ENCODE measurements at places on chromosomes 16 and 17. TPM values are rescaled to one million over a fixed set of nuclear protein-coding genes. Genes with fewer than 3 reads are reported as not detected.
A peak's percentile ranks its signal among the peaks of the same experiment; 100 is the strongest.

The SLC22A31 gene
- 2.3 TPM for total RNA-seq

The MMP28 gene
- not detected for total RNA-seq

The DVL2 gene
- total RNA-seq = 71.1 TPM

The NAA60 gene
- 31.4 TPM for total RNA-seq

The HSD3B7 gene
- 2.9 TPM for total RNA-seq

The SLC47A1 gene
- not detected for total RNA-seq

The CHTF18 gene
- 141 TPM for total RNA-seq

DNA sequence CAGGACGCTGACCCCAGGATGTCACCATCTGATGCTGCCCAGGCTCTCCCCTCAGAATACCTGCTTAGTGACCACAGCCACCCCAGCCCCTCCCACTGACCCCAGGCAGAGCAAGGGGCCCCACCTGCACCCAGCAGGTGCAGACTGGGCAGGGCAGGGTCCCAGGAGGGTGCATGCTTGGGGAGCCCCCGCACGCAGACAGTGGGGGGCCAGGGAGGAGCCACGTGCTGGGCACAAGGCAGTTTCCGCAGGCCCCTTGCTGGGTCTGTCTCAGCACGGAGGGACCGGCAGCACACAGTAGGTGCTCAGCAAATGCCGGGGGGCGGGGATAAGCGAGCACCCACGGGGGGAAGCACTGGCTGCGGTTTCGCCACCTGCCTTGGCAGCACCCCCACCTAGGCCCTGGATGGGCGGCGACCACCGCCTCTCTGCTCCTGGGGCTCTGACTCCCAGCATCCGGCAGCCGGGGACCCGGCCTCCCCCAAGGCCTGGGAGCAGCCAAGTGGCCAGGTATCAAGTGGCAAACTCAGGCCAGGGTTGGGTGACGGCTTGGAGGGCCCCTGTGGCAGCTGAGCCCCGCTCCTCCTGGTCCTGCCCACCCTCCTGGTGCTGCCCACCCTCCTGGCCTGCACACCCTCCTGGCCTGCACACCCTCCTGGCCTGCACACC, 18.7 kb upstream of the SSTR5 start:
- no peak overlapping the region for H3K4me3 ChIP-seq
- H3K36me3 ChIP-seq = no peaks in the 10 kb centered on the region
- no peaks in the 10 kb centered on the region for H3K27me3 ChIP-seq
- no peak for DNase-seq
- no peak overlapping the region for H3K27ac ChIP-seq

GRCh38 chr17:50861822-50862528, 4.2 kb downstream of the TOB1 start:
- no peak for DNase-seq
- H3K4me3 ChIP-seq = no peak overlapping the region
- peaks cover 25% of the 10 kb centered on the region for H3K4me1 ChIP-seq
- H3K36me3 ChIP-seq = peaks cover 22% of the 10 kb centered on the region
- H3K27ac ChIP-seq = no peak overlapping the region

GRCh38 chr16:13805951-13806350, 114.0 kb upstream of the ERCC4 start:
- no peak for DNase-seq
- no peak overlapping the region for H3K4me3 ChIP-seq

DNA sequence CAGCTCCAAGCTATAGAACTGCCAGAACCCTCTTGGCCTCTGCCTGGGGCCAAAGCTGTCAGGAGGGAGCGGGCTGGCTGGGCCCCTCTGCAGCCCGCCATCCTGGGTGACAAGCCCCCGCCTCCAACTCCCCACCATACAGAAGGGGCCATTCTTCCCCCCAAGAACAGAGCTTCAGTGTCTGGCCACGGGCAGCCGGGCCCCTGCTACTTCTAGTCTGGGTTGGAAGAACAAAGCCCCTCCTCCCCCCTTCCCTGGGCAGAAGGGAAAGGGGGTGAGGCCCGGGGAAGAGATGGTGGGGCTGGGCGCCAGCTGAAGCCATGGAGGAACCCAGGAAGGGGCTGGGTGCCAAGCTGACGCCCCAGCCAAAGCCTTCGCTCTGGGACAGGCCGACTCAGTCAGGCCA, 9.0 kb downstream of the NAT9 start:
- no peaks in the 10 kb centered on the region for H3K27me3 ChIP-seq
- H3K36me3 ChIP-seq = peaks cover 30% of the 10 kb centered on the region
- H3K4me3 ChIP-seq = no peak overlapping the region
- peak overlapping the region; percentile 20 for H3K27ac ChIP-seq
- DNase-seq = no peak

GRCh38 chr17:83053739-83054451, 25.5 kb upstream of the METRNL start:
- H3K27me3 ChIP-seq = no peaks in the 10 kb centered on the region
- peak overlapping the region; percentile 10 for H3K4me3 ChIP-seq
- peaks cover 16% of the 10 kb centered on the region for H3K4me1 ChIP-seq
- peaks cover 4% of the 10 kb centered on the region for H3K36me3 ChIP-seq
- peak overlapping the region; percentile 15 for H3K27ac ChIP-seq

GRCh38 chr16:66701516-66701915, 5.0 kb upstream of the CMTM4 start:
- peaks cover 5% of the 10 kb centered on the region for H3K4me1 ChIP-seq
- no peak overlapping the region for H3K4me3 ChIP-seq
- H3K27me3 ChIP-seq = peaks cover 35% of the 10 kb centered on the region
- H3K36me3 ChIP-seq = no peaks in the 10 kb centered on the region
- H3K27ac ChIP-seq = no peak overlapping the region

DNA sequence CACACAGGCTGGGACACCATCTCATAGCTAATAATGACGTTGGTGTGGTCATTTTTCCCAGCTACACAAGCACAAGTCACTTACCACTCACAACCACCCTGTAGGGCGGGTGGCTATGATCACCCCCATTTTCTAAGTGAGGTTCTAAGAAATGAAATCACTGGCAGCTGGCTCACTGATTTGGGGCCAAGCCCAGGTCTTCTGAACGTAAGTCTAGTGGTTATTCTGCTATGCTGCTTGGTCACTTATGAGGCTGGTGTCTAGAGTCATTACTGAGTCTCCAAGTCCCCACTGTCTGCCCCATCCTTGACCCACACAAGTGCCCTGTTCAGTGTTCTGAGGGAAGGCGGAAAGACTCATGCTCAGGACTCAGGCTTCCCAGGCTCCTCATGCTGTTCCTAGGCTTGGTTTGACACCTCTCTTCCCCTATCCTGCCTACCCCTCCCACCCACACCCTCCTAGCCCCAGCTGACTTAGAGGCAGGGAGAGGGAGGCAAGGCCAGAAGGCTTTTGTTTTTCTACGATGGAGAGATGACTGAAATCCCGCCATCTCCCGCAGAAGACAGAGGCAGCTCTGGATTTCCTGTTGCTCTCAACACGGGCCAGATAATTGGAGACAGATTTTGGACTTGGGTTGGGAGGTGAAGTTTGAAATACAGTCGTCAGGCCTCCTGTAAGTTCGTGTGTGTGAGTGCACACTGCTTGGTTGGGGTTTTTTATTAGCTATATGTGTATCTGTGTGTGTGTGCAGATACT, 32.2 kb downstream of the FZD2 start:
- no peak overlapping the region for H3K27ac ChIP-seq
- no peak overlapping the region for H3K4me3 ChIP-seq
- no peaks in the 10 kb centered on the region for H3K27me3 ChIP-seq
- DNase-seq = no peak
- no peaks in the 10 kb centered on the region for H3K4me1 ChIP-seq

DNA sequence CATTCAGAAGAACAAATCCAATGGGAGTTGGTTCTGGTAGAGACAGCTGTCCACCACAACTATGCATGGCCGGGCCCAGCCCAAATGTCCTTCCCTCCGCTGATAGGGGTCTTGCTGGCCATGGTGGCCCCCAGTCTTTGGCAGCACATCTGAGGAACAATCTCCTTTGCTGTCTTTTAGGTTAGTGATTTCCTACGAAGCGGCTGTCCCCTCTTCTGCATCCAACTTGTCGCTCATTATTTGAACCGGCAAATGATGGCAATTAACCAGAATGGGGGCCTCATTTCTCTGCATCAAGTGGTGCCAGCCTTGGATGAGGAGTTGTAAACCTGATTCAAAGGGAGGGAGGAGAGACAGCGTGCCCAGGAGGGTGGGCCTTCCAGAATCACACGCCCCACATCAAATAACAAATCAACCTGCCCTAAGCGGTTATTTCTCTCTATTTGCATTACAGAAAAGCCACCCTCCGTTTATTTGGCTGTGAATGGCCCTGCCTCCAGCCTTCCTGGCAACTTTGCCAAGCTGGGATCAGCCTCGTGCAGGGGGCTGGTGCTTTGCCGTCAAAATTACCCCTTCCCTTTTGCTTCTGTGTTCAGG, 156.5 kb downstream of the RGS9 start:
- no peak overlapping the region for H3K27ac ChIP-seq
- no peak for DNase-seq
- no peaks in the 10 kb centered on the region for H3K36me3 ChIP-seq
- H3K4me3 ChIP-seq = no peak overlapping the region
- H3K27me3 ChIP-seq = peaks cover 6% of the 10 kb centered on the region
- no peaks in the 10 kb centered on the region for H3K4me1 ChIP-seq

- H3K36me3 ChIP-seq = no peaks in the 10 kb centered on the region
- DNase-seq = no peak
- no peak overlapping the region for H3K4me3 ChIP-seq
- H3K27ac ChIP-seq = no peak overlapping the region
- peaks cover 2% of the 10 kb centered on the region for H3K27me3 ChIP-seq
Measured at GRCh38 chr16:70610273-70611223, 35.8 kb upstream of the IL34 start.

GRCh38 chr17:1650731-1651558, 1.3 kb upstream of the RILP start:
- H3K27me3 ChIP-seq = no peaks in the 10 kb centered on the region
- H3K4me3 ChIP-seq = no peak overlapping the region
- peaks cover 48% of the 10 kb centered on the region for H3K36me3 ChIP-seq
- H3K4me1 ChIP-seq = peaks cover 17% of the 10 kb centered on the region
- peak; percentile 62 for DNase-seq

GRCh38 chr16:27402964-27403600, 1.1 kb downstream of the IL21R start:
- peaks cover 56% of the 10 kb centered on the region for H3K4me1 ChIP-seq
- peaks cover 55% of the 10 kb centered on the region for H3K36me3 ChIP-seq

GRCh38 chr17:12388226-12388625, 277.5 kb upstream of the MYOCD start:
- H3K27me3 ChIP-seq = no peaks in the 10 kb centered on the region
- no peak for DNase-seq
- no peaks in the 10 kb centered on the region for H3K4me1 ChIP-seq
- no peak overlapping the region for H3K27ac ChIP-seq
- H3K36me3 ChIP-seq = no peaks in the 10 kb centered on the region
- no peak overlapping the region for H3K4me3 ChIP-seq

- H3K27ac ChIP-seq = no peak overlapping the region
- DNase-seq = no peak
- no peaks in the 10 kb centered on the region for H3K4me1 ChIP-seq
- H3K4me3 ChIP-seq = no peak overlapping the region
Measured at GRCh38 chr17:55873017-55873758, 122.3 kb downstream of the PCTP start.

- peaks cover 34% of the 10 kb centered on the region for H3K27me3 ChIP-seq
- H3K4me3 ChIP-seq = no peak overlapping the region
- no peak overlapping the region for H3K27ac ChIP-seq
Measured at GRCh38 chr17:55334285-55334684, 69.5 kb downstream of the HLF start.

DNA sequence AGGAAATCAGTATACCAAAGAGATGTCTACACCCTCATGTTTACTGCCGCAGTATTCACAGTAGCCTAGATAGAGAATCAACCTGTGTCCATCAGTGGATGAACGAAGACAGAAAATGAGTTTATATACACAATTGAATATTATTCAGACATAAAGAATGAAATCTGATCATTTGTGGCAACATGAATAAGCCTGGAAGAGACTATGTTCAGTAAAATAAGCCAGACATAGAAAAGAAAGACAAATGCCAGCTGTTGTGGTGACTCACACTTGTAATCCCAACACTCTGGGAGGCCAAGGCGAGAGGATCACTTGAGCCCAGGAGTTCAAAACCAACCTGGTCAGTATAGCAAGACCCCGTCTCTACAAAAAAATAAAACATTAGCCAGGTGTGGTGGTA, 16.1 kb downstream of the NUDT16L1 start:
- H3K4me3 ChIP-seq = no peak overlapping the region
- H3K36me3 ChIP-seq = peaks cover 28% of the 10 kb centered on the region
- DNase-seq = no peak
- H3K27ac ChIP-seq = no peak overlapping the region

DNA sequence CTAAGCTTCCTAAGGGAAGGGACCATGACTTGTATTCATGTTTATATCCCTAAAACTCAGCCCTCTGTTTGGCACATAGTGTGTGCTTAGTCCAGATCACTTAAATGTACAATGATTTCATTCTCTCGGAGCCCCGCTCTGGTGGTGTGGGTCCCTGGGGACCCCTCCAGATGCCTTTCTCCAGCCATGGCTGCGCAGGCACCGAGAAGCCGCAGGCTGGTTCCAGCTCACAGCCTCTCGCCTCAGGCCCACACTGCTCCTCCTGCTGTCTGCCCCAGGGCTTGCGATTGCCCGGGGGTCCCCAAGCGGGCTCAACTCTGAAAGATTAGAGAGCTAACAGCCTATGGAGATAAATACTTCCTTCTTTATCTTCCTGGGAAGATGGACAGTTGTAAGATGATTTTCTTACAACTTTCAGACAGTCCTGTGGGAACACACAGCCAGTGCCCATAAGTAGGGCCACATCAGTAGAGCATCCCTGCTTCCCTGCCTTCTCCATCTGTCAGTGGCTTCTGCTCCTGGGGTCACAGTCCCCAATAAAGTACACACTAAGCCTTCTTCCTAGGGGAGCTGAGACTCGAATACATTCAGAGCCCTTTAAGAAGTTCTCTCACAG, 66.2 kb downstream of the CENPV start:
- H3K4me3 ChIP-seq = peak overlapping the region; percentile 83
- peak; percentile 64 for DNase-seq
- peaks cover 16% of the 10 kb centered on the region for H3K36me3 ChIP-seq
- H3K4me1 ChIP-seq = peaks cover 47% of the 10 kb centered on the region
- peak overlapping the region; percentile 99 for H3K27ac ChIP-seq
- H3K27me3 ChIP-seq = no peaks in the 10 kb centered on the region

DNA sequence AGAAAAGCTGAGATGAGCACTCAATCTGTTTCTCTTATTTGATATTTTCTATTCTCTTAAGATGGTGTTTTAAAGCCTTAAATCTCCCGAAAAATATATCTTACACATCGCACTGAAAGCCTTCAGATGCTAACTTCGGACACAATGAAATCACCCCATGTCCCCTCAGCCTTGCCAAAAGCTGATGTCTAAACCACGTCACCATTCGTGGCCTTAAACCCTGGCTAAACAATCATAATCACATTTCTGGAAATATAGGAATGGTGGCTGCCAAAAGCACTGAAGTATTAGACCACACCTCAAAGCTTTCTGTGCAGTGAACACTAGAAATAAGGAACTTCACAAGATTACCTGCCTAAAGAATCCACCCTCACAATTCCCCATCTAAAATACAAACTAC, 402.7 kb downstream of the SOX9 start:
- H3K27me3 ChIP-seq = peaks cover 5% of the 10 kb centered on the region
- no peaks in the 10 kb centered on the region for H3K36me3 ChIP-seq
- H3K27ac ChIP-seq = no peak overlapping the region
- no peaks in the 10 kb centered on the region for H3K4me1 ChIP-seq
- H3K4me3 ChIP-seq = no peak overlapping the region
